ENCODE measurements at places on chromosomes 4 and X.

DNA sequence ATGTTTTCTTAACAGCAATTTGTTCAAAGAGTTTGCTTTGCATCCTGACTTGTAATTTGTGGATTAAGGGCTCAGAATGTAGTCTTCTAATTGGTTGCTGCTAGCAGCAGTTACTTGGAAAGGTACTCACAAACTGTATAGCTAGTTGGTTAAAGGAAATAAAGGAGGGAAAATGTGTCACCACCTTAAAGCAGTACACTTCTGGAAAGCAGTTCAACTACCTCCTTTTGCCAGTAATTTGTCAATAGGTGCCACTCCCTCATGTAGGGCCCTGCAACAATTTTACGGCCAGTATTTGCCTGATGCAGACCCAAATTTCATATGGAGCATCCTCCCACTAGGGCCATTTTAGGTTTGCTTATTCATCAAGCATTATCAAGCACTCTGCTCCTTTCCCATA is 20.8 kb downstream of the AMOT start:
- no peak for DNase-seq

DNA sequence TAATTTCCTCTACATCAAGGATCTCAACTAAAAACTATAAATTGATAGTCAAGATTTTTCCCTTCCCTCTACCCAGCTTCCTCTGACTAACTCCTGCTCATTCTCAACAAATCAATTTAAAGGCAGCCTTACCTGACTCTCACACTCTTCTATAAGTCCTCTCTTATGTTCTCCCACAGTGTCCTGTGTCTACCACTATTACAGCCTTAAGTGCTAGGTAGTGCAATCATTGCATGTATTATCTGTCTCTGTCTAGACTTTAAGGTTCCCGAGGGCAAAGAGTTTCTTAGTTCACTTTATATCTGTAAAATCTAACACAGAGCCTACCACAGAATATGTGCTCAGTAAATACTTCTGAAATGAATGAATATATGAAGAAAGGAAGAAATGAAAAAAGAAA is 123.7 kb downstream of the BTC start:
- no peak for DNase-seq

DNA sequence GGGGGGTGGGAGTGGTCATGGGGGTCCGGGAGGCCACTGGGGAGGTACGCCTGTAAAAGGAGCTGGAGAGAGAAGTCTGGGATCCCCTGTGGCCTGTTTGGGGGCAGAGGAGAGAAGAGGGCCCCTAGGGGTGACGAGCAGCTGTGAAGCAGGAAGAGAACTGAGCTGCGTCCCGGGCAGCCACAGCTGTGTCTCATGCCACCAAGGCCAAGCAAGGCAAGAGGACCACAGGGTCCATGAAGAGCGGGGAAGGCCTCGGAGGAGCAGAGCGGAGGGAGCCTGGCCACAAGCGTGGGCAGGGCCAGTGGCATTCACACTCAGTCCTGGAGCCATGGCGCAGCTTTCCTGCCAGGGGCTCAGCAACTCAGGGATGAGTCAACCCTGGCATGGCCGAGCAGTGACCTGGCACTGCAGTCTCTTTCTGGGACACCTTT is 13.6 kb upstream of the NAT8L start:
- no peak for DNase-seq

- no peak for DNase-seq
Measured at GRCh38 chr4:102693262-102693850, 67.4 kb downstream of the MANBA start.

- DNase-seq = no peak
Measured at GRCh38 chrX:68833855-68834331, 5.1 kb downstream of the EFNB1 start.

GRCh38 chrX:44570522-44570921 is 27.9 kb upstream of the FUNDC1 start:
- DNase-seq = no peak

DNA sequence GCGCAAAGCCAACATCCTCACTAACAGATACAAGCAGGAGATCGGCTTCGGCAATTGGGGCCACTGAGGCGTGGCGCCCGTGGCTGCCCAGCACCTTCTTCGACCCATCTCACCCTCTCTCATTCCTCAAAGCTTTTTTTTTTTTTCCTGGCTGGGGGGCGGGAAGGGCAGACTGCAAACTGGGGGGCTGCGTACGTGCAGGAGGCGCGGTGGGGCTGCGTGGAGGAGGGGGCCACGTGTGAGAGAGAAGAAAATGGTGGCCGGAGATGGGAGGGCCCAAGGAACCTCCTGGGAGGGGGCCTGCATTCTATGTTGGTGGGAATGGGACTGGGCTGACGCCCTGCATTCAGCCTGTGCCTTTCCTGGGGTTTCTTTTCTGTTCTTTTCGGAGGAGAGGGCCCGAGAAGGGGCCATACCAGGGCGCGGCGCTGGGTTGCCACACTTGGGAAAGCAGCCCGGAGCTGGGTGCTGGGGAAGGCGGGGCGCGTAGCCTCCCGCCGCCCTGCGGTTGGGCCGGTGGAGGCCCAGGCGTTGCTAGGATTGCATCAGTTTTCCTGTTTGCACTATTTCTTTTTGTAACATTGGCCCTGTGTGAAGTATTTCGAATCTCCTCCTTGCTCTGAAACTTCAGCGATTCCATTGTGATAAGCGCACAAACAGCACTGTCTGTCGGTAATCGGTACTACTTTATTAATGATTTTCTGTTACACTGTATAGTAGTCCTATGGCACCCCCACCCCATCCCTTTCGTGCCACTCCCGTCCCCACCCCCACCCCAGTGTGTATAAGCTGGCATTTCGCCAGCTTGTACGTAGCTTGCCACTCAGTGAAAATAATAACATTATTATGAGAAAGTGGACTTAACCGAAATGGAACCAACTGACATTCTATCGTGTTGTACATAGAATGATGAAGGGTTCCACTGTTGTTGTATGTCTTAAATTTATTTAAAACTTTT is 4.5 kb downstream of the MID1IP1 start:
- DNase-seq = peak; percentile 47

- no peak for DNase-seq
Measured at GRCh38 chr4:113146876-113147358, 97.5 kb downstream of the ANK2 start.

- no peak for DNase-seq
Measured at GRCh38 chr4:66688674-66689073, 856.6 kb downstream of the CENPC start.

Data from T follicular helper cell (primary cell).